ENCODE measurements at places on chromosomes 16 and 17.

DNA sequence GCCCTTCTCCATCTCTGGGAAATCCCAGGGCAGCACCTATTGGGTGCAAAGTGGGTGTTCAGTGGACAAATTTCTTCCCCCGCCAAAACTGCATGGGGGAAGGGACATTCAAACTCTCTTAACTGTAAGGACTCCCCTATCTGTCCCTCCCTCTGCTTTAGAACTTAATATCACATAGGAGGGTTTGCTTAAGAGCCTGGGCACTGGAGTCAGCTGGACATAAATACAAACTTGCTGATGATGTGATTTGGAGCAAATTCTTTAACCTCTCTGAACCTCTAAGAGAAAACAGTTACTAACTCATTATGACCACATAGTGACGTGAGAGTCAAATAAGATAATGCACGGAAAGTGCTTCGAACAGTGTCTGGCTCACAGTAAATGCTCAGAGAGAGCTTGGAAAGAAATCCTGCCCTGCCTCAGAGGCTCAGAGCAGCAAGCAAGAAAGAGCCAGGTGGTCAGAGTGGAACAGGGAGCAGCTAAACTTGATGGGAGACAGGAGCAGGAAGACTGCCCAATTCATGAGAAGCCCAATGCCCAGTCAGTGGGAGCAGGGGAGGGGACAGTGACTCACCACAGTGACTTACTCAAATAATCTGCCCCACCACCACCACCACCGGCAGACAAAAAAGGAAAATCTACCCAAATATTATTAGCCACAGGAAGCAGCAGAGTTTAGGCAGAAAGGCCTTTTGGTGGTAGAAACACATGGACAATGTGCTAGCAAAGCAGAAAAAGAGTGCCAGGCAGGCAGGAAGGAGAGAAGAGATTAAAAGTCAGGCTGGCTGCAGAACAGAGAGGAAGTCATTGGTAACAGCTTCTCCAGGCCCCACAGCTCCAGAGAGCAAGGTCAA, 23.9 kb upstream of the CCL1 start:
- no peak for DNase-seq

GRCh38 chr17:82246365-82247181, 17.7 kb downstream of the SLC16A3 start:
- DNase-seq, result no peak

- DNase-seq, result no peak
Measured at GRCh38 chr16:63752347-63752746, 1369.5 kb downstream of the CDH11 start.

DNA sequence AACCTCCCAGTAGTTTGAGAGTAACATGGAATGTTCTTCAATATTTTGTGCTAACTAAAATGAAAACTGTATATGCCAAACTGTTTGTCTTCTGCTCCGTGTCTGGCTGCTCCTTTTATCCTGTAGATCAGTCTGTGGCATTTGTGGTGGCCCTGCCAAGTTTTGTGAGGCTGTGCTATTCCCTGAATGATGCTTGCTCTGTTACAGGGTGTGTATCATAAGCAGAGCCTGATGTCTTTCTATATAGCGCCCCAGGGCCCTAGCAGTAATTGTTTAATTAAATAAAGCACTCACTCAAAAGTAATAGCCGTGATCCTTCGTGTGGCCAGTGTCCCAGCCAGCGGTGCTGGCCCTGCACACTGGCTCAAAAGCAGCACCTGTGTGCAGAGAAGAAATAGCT, 27.8 kb upstream of the NAT9 start:
- DNase-seq, result no peak

GRCh38 chr16:57315416-57315815, 30.9 kb upstream of the PLLP start:
- DNase-seq, result no peak

DNA sequence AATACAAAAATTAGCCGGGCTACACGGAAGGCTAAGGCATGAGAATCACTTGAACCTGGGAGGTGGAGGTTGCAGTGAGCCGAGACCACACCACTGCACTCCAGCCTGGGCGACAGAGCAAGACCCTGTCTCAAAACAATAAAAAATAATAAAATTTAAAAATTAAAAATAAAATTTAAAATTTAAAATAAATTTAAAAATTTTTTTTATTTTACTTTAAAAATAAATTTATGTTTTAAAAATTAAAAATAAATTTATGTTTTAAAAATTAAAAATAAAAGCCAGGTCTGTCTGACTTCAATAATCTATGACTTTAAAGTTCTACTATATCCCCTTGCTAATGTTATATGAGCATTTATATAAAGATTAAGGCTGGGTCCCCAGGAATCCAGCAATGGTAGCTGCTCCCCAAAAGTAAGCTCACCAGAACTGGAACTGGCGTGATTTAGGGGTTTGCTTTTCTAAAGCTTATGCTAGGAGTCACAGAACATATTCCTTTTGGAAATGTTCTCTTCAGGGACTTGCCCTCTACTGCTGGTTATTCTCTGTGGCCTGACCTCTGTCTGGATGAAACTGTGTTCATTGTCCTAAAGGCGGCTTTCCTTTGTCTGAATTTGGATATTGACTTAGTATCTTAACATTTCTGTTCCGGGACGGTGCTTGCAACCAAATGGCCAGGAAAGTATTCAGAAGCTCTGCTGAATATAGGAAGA, 140.2 kb upstream of the NOL11 start:
- no peak for DNase-seq

DNA sequence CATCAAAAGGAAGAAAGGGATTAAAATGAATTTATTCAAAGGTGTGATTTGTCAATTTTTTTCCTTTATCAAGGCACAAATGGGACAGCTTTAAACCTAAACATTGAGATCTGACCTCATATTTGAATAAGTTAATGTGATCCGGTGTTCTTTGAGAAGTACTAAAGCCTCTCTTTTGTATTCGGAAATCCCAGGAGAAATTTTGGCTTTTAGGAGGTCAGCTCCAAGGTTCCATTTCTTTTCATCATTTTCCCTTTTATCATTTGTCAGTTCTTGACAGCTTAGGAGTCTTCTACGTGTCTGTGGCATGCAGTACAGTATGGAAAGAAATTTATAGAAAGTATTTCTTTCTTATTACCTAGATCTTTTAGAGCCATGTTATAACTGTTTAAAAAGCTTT, 873.4 kb upstream of the CDH8 start:
- no peak for DNase-seq

DNA sequence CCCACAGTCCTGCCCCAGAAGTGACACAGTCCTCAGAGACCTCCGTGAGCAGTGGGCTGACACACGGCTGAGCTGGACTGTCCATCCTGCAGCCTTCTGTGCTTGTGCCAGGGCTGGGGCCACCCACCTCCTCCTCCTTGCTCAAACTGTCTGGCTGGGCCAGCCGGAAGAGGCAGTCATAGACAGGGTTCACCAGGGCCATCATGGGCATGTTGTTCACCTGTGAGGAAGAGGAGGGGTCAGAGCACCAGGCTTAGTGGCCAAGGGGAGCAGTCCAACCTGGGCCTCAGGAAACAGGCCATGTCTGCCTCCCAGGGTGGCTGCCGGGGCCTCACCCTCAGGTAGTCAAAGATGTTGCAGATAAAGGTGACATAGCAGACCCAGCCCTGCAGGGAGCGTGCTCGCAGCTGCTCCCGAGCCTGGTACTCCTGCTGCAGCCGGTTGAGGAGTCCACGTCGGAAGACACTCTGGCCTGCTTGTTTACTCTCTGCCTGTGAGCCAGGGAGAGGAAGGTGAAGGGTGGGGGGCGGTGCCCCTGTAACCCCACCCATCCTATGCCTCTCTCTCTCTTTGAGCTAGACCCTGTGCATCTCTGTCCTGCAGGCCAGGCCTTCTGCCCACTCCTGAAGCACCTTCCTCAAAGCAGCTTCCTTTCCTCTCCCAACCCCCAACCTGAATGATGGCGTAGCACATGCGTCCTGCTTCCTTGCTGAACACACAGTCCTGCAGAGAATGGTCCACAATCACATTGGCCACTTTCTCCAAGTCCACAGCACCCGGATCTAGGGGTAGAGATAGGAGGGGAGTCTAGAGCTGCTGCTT, 3.4 kb downstream of the MIF4GD start:
- DNase-seq, result no peak

- DNase-seq, result no peak
Measured at GRCh38 chr16:63361032-63361624, 1324.9 kb upstream of the CDH8 start.

DNA sequence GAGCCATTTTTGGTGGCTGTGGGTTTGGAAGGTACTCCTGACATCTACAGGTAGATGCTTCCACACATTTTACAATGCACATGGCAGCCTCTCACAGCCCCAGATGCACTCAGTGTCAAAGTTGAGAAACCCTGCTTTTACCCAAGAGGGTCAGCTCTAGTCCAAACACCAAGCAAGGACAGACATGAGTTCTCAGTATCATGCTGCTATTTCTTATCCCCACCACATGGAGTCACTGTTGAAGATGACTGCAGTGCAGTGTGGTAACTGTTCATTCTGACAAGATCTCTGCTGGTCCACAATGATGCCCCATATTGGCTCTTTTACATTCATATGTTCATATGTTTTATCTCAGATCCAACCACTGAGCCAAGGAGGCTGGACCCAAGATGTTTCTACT, 50.5 kb upstream of the SALL1 start:
- no peak for DNase-seq

DNA sequence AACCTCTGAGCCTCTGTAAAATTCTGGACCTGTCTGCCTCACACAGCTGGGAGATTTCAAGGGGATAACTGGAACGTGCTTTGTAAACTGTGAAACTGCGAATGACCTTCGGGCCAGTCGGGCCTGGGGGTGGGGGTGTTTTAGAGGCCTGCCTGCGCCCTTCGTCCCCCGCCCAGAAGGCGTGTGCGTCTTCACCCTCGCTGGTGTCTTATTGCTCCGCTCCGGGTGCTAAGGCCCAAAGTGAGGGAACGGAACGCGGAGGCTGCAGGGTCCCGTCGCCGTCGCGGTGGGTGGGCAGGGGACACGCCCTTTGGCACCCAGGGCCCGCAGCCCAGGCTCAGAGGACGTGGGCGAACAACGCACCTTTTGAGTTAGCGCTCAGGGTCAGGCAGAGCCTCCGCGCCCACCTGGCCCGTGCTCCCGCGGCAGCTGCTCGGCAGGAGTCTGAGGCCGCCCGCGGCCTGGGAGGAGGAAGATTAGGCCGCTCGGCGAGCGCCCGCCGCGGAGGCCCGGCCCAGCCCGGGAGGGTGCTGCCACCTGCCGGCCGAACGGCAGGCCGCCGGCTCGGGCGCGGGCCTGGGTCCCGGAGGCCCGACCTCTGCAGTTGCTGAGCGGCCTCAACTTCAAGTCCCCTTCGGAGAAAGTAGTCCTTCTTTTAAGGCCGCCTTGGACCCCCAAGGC, 29.7 kb downstream of the DCAKD start:
- DNase-seq, result peak; percentile 44

DNA sequence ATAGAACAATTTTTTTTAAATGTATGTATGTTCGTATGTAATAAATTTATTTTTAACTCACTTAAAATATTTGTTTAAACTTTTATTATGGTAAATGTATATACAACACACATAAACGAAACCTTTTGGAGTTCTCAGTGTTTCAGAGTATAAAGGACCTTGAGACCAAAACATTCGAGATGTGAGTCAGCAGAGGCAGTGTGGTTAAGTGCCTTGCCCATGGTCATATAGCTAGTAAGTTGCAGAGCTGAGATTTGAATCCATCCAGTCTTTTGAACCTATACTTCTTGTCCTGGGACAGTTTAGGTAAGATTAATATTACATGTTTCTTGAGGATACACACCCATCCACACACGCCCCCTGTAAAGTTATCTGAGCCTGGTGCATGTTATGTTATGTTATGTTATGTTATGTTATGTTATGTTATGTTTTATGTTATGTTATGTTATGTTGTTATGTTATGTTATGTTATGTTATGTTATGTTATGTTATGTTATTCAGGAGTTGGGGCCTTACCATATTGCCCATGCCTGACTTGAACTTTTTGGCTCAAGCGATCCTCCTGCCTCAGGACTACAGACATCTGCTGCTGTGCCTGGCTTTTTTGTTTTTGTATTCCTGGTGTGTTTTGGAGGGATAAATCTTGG, 41.8 kb downstream of the TNRC6A start:
- DNase-seq, result peak; percentile 71

- DNase-seq, result no peak
Measured at GRCh38 chr17:75825149-75825552, 19.1 kb downstream of the UNC13D start.

GRCh38 chr17:78890498-78890897, 12.5 kb downstream of the CEP295NL start:
- peak; percentile 8 for DNase-seq

DNA sequence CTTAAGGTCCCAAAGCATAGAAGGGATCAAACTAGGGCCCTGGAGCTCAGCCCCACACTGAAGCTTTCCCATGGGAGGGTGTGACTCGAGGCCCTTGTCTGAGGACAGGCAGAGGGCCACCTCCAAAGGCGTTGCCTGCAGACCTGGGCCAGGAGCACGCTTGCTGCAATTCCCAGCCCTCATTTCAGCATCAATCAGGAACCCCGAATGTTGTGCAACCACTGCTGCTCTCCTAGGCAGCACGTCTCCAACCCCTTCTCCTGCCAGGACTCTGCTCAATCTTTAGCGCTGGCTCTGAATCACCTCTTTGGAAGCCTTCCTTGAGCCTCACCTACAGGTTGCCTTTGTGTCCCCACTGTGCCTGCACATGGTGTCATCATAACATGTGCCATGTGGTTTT, 14.0 kb upstream of the ATP2C2 start:
- DNase-seq, result no peak

- no peak for DNase-seq
Measured at GRCh38 chr16:31451681-31452351, 7.5 kb upstream of the ARMC5 start.

DNA sequence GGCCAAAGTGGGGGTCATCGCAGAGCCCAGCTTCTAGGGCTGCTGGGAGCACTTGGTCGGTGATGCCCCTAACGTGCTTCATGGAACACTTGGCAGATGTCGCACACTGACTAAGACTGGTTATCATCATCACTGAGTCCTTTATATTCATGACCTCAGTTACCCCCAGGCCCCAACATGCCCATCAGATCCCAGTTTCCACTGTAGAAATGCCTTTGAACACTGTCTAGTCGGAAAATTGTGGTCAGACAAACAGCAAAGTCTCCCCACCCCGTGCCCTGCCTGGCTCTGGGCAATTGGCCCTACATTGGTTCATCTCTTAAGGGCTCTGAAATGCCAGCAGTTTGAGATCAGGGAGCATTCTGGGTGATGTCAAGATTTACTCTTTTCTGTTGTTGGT, 51.3 kb downstream of the NKD1 start:
- DNase-seq, result no peak

GRCh38 chr16:85374571-85374872, 238.6 kb upstream of the GSE1 start:
- DNase-seq, result no peak

Measured in T-helper 2 cell (primary cell).